ENCODE measurements at places on chromosomes 16 and 17.
A peak's percentile ranks its signal among the peaks of the same experiment; 100 is the strongest.

- no peak for DNase-seq
Measured at GRCh38 chr17:34154961-34155730, 99.9 kb upstream of the CCL2 start.

DNA sequence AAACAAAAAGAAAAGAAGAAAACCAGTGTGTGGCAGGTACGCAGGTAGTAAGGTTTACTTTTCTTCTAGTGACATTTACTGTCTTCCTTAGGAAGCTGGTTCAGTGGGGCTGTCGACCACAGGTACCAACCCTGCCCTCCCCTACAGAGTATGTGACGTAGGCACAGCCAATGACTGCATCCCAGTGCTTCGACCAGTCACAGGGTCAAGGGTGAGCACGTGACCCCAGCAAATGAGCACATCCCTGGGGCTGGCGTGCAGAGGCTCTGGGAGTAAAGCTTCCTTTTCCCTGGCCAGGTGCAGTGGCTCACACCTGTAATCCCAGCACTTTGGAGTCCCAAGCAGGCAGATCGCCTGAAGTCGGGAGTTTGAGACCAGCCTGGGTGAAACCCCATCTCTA, 38.9 kb upstream of the PLCG2 start:
- DNase-seq: no peak

DNA sequence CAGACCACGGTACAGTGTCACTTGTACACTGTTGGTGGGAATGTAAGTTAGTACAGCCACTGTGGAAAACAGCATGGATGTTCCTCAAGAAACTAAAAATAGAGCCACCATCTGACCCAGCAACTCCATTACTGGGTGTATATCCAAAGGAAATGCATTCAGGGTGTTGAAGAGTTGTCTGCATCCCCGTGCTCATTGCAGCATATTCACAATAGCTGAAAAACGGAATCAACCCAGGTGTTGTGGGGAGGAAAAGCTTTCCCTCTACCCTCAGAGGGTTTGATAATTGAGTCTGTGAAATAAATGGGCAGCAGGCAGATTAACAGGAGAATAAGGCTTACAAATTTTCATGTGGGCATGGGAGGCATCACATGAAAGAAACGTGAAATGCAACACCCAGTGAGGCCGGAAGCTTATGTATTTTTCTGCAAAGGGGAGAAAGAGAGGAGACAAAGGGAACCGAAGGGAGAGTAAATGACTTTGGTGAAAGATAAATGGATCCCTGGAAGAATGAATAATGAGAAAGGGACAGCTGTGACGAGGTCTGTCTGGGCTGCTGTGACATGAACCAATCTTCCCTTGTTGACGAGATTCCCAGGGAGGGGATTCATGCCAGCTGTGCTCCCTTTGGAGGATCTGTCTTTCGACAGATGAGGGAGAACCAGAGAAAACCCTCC, 106.2 kb downstream of the KCNJ12 start:
- DNase-seq: no peak

DNA sequence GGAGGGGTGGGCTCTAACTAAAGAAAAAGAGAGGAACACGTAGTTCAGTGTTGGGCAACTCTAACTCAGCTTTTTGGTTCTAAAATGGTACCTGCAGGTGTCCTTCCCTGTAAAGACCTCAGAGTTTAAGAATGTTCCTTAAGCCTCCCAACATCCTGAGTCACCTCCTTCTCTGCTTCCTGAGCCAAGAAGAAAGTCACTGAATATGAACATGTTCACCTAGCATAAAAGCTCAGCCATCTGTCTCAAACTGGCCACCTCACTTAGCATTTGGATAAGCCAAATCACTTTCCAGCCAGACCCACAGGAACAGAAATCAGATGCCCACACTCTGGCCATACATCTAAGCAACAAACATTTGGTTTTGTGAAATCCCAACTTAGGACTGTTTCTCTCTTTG, 3.7 kb downstream of the TMEM98 start:
- DNase-seq: no peak

- DNase-seq: peak; percentile 43
Measured at GRCh38 chr16:85279825-85280545, 167.7 kb upstream of the CIBAR2 start.

DNA sequence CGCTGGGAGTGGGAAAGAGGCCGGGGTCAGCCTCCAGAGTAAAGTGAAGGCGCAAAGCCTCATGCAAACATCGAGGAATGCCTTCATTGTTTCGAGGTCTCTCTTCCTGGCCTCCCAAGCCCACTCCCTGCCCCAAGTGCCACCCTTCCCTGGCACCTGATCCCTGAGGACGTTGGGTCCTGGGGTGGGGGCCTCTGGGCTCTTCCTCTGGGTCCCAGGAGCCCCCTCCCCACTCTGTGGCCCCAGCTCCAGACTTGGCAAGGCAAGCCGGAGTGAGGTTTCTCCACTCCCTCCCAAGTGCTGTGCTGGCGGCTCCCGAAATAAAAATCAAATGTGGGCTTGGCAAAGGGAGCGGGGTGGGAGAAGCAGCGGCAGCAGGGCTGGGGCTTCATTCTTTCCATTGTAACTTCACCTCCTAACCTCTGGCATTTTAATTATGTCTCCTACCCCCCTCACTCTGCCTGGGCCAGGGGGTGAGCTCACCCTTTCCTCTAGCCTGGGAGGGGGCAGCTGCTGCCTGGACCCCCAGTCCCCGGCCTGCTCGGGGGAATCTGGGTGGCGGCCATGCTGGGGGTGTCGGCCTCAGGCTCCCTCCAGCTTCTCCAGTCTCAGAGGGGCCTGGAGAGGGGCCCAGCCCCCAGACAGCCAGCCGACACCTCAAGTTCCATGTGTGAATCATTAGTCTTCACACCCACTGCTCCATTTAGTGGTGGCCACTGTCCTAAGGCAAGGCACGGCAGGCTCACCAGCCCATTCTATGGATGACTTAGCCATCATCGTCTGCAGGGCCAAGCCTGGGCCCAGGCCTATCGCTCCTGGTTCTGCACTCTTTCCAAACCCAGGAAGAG, 14.6 kb upstream of the TMEM92 start:
- no peak for DNase-seq

DNA sequence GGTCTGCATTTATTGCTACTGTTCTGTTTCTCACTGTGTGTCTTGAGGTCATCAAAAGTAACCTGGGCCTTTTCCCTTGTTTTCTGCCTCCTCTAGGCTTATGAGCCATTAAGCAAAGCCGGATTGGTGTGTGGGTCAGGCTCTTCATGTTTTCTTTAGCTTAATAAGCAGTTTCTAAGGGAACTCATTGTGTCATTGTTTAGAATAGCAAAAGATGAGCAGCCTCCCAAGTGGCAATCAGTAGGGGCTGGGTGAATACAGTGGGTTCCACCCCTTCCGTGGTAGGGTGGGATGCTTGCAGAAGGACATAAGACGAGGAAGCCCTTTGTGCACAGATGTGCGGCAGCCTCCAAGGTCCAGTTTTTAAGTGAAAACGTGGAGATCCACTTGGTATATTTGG, 34.5 kb downstream of the ABCC1 start:
- no peak for DNase-seq

- no peak for DNase-seq
Measured at GRCh38 chr16:1560153-1560552, 26.7 kb downstream of the TMEM204 start.

DNA sequence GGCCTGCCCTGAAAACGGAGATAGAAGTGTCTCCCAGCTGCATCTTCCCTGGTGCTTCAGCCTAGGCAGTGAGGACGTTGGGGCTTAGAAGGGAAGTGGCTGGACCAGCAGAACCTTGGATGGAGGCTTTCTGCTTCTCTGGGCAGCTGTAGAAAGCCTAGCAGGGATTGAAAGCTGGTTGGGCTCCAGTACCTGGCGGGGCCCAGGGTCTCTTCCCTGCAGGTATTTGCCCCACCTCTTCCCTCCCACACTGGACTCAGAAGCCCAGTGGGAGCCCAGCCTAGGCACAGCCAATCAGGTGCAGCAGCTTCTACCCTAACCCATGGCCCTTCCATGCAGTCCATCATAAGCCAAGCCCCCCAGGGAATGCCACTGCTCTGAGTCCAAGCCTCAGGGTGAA, 190.3 kb upstream of the IRX6 start:
- DNase-seq: no peak

DNA sequence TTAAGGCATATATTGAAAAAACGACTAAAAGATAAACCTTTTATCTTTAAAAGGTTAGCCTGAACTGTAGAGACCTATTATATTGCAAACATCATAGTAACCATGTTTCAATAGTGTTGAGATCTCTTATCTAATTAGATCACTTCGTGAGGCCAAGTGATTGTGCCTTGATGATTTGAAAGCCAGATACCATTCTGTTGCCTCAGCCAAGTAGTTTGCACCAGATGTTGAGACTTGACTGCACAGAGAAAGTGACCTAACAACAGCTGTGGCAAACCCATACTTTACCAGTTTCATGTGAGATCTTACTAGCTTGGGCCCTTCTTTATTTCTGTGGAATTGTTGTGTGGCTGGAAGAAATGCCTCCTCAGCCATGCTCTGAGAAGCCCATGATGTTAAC, 717.3 kb downstream of the KCNJ2 start:
- no peak for DNase-seq

All from suppressor macrophage (primary cell).